A172 (cell line): ENCODE measurements at places on chromosomes 1 and 21. TPM values are rescaled to one million over a fixed set of nuclear protein-coding genes. Genes with fewer than 3 reads are reported as not detected.

- peak; percentile 58 for DNase-seq
These were observed 12.3 kb downstream of the TNFRSF1B start for GRCh38 chr1:12179111-12179519.

The PLA2G2C gene
- not detected in 2 replicates for total RNA-seq

The SASS6 gene
- total RNA-seq = 11.9 and 13.7 TPM in 2 replicates

- DNase-seq = no peak
These were observed 51.0 kb downstream of the EPB41 start for GRCh38 chr1:28965271-28965870.

- no peak for DNase-seq
These were observed 106.5 kb downstream of the SLC16A1 start for GRCh38 chr1:112849425-112850033.

The FAM3B gene
- total RNA-seq = not detected in 2 replicates

DNA sequence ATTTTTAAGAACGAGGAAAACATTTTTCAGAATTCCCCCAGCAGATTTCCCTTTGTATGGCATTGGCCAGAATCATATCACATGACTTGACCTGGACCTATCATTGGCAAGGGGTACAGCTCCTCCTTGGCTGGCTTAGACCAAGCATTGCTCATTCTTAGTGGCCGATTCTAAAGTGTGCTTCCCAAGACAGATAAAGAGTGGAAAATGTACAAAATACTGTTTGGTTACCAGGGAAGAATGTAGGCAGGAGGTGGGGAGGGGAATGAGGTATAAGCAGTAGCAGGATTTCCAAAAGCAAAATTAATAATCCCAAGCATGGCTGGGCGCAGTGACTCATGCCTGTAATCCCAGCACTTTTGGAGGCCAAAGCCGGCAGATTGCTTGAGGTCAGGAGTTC is 75.6 kb upstream of the KRTAP11-1 start:
- no peak for DNase-seq

- DNase-seq = no peak
These were observed 393.8 kb downstream of the NTNG1 start for GRCh38 chr1:107534632-107535031.

The TSACC gene
- 3.5 and 9.4 TPM in 2 replicates for total RNA-seq

DNA sequence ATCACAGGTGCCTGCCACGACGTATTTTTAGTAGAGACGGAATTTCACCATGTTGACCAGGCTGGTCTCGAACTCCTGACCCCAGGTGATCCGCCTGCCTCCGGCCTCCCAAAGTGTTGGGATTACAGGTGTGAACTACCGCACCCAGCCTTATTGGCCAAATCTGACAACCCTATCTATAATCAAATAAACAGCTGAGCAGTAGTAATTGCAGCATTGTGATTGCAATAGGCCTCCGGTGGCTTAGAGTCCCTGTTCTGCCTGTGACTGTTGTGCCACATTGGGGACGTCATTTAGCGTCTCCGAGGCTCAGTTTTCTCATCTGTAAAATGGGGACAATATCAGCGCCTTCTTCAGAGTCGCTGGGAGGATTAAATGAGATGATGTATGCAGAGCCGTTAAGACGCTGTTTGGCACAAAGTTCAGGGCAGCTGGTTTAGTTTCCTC is 569 bp upstream of the CAPN2 start:
- DNase-seq = no peak

The NCAM2 gene
- total RNA-seq = 1.4 and 4.8 TPM in 2 replicates

- DNase-seq = no peak
These were observed 1010.3 kb downstream of the AMY1C start for GRCh38 chr1:104760017-104760416.

GRCh38 chr1:191729742-191730141 is 428.5 kb upstream of the RGS18 start:
- DNase-seq = no peak

The NBPF20 gene
- 0.93 and 2.3 TPM in 2 replicates for total RNA-seq

DNA sequence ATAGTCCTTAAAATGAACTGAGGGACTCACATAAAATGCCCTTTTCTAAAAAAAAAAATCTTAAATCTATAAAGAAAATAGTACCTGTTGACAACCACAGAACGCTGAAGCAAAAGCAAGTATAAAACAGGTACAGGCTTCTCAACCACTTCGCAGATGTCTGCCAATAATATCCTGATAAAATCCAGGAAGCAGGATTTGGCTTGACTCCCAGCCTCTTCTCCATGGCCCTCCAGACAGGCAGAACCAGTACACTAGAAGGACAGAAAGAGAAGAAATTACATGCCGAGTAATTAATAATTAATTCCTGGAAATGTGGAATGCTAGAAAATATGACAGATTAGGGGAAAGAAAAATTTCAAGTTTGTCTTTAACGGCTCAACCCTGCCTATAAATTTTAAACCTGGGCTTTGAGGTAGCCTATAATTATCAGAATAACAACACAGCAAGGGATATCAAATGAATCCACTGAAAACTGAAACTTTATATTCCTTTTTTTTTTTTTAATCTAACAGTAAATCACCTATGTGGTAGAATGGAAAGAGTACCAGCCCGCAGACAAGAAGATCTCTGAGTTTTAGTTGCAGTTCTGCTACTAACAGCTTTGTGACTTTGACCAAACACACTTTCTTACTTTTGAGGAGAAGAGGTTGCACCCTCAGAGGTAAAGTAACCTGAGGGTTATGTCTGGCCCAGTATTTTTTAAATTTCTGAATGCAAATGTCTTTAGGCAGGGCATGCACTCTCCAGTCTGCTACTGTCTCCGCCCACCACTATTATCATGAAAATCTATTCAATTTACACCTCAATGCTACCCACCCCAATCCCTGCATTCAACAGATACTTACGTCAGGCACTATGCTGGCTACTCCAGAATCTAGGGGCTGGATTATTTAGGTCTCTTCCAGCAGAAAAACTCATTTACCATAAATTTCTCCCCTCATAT is 2.7 kb downstream of the KIAA0319L start:
- DNase-seq = no peak

GRCh38 chr1:36842448-36842847 is 191.9 kb downstream of the GRIK3 start:
- DNase-seq = no peak

DNA sequence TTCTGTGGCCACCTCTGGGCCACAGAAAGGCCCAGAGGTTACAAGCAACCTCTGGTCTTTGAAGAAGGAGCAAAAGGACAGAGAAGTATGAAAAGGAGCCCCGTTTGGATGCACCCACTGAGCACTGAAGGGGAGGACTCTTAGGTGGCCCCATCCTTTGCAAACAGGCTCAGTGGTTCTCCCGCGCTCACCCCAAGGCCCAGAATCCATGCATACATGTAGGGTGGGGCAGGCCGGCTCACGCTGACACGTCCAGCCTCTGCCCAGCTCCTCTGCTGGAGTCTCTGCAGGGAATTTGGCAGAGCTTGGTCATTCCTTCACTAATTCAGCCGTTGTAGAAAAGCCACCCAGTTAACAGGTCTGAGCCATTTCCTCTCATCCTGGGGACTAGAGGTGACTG is 61.3 kb upstream of the AJAP1 start:
- DNase-seq = no peak

GRCh38 chr1:11479375-11479979 is 522 bp downstream of the DISP3 start:
- no peak for DNase-seq

The WDR47 gene
- 19.5 and 29.4 TPM in 2 replicates for total RNA-seq

- no peak for DNase-seq
These were observed 26.5 kb downstream of the CD247 start for GRCh38 chr1:167491586-167492461.

DNA sequence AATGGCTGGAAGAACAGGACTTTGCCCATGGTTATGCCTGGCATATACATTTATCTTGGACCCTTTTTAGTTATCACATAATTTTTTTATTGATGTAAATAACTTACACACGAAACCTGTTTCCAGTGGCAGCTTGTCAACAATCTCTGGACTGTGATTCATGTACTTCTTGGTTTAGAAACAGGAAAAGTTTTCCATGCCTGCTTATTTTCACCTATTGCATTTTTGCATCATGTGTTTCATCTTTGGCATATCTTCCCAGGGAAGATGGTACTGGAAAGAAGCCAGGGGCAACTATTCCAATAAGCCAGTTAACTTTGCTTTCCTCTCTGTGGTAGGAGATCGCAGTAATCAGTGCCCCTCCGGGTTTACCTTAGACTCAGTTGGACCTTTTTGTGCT is 210.3 kb downstream of the TPR start:
- no peak for DNase-seq

The RUNX3 gene
- total RNA-seq = not detected in 2 replicates

DNA sequence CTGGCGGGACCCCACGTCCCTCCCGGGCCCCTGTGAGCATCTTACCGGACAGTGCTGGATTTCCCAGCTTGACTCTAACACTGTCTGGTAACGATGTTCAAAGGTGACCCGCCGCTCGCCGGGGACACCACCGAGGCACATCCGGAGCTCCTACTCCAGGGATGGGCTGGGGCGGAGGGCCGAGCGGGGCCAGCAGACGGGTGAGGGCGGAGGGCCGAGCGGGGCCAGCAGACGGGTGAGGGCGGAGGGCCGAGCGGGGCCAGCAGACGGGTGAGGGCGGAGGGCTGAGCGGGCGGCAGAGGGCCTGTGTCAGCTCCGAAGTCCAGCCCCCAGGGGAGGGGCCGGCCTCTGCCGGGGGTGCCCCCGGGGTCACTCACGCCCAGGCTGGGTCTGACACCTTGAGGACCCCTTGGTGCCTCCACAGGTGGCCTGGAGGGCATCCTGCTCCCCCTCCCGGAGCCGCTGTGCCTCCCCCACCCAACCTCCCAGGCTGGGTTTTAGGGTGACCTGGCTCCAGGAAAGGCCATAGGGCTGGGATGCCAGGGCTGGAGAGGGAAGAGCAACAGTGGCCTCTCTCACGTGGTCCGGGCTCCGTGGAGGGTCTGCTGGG is 5.7 kb upstream of the TTLL10 start:
- no peak for DNase-seq

DNA sequence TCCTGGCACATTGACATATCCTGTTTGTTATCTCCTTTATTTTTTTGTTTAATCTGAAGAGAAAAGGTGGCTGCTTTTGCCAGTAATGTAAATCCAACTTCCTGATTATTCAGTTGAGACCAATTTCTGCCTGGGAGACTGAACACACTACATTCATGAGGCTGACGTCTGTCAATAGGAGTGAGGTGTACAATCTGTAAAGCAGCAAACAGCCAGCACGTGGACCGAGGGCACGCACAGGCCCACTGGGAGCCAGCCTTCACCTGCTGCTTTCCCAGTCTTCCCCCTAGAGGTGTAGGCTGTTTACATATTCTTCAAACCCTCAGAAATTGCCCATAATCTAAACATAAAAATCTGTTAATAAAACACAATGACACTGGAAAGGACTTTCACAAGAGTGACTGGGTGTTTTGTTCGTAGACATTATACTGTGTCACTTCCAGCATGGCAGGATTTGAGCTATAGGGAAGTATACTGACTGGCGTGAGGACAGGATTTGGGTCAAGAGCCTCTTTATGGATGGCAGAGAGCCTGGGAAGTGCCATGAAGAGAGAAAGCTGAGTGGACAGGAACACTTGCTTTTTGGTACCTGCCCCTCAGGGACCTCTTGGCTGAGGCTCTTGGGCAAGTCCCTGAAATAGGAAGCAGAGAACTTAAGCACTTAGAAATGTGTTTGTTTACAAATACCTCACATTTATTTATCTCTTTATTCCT is 552.9 kb upstream of the CAMK1G start:
- no peak for DNase-seq

GRCh38 chr1:153790966-153791647 is 15.9 kb downstream of the SLC27A3 start:
- DNase-seq = peak; percentile 75

DNA sequence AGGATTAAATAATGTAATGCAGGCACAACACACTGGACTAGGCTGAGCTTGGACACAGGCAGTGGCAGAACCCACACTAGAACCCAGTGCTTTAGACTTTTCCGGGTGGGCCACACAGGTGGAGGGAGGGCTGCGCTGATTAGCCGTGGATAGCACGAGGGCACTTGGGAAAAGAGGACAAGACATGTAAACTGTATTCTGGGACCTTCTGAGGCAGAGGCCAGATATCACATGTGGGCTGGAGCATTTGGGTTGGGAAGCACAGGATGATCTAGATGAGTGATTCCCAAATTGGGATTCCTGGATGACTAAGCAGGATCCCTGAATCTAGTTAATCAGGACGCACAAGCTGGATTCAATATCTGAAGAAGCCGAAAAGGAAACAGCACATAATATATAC is 20.3 kb upstream of the A3GALT2 start:
- DNase-seq = no peak
